ENCODE measurements at places on chromosomes 11 and 22.

- no peak for DNase-seq
Measured at GRCh38 chr11:122920579-122920978, 38.0 kb downstream of the JHY start.

- DNase-seq = no peak
Measured at GRCh38 chr22:20413217-20414058, 19.5 kb downstream of the ZNF74 start.

- no peak for DNase-seq
Measured at GRCh38 chr22:46622081-46622521, 1.9 kb downstream of the GRAMD4 start.

DNA sequence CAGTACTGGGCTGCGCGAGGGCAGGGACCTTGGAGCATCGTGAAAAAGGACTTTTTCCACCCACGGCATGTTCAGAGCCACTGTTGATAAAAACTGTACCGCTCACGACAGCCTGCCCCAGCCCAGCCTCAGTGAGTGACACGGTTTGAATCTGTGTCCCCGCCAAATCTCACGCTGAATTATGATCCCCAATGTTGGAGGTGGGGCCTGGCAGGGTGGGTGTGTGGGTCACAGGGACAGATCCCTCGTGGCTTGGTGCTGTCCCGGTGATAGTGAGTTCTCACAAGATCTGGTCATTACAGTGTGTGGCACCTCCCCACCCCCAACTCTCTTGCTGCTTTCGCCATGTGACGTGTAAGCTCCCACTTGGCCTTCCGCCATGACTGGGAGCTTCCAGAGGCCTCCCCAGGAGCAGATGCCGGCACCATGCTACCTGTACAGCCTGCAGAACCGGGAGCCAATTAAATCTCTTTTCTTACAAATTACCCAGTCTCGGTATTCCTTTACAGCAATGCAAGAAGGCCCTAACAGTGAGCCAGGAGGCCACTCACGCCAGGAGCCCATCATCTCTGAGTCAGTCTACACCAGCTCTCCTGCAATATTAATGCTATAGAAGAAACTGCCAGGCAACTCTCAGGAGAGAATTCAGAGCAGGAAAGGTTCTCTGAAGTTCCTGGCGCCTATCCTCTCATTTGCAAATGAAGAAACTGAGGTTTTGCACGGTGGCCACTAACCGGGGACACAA, 1.3 kb downstream of the TOLLIP start:
- DNase-seq = no peak

DNA sequence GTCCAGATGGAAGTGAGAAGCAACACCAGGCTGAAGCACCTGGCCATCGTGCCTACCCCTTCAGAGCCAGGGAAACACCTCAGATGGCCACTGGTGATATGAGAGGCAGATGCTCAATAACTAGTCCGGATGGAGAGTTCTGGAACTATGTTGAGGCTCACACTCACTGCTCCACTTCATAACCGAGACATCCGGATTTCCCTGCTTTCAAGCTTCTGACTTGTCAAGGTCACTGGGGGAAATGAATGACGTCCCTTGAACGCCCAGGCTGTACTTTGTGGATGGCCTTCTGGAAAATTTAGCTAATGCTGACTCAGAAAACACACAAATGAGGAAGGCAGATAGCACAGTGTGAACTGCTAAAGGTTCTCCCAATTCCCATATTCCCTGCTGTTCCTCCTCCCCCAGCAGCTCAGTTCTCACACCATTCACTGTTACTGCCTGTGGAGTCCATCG, at the start of gene LYVE1:
Gene LYVE1 (minus strand): TSS at position 180 of the 456 bp plus-strand sequence. CDS start 133 bp downstream, at position 47.
- DNase-seq = no peak

DNA sequence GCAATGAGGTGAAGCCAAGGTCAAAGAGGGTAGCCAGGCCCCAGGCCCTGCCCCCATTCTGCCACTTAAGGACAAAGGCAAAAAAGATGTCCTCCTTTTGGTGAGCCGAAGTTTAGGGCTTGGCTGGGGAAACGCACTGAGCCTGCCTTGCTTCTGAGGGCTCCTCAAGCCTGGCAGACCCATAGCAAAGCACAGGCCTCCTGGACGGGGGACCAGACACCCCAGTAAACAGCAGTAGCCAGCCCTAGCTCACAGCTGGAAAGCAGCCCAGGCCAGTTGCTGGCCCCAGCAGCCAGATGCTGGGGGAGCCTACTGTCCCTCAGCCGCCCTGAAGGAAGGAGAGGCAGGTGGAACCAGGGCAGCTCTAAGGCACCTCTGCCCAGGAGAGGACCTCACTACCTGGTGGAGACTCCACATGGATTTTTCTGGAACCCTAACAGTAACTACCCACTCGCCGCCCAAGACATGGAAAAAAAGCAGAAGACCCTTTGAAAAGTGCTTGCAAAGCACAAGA, 3.8 kb upstream of the PYGM start:
- DNase-seq = no peak

- no peak for DNase-seq
Measured at GRCh38 chr22:25403284-25403810, 161.1 kb upstream of the GRK3 start.

GRCh38 chr11:65710421-65710820, 1.6 kb upstream of the KAT5 start:
- no peak for DNase-seq

DNA sequence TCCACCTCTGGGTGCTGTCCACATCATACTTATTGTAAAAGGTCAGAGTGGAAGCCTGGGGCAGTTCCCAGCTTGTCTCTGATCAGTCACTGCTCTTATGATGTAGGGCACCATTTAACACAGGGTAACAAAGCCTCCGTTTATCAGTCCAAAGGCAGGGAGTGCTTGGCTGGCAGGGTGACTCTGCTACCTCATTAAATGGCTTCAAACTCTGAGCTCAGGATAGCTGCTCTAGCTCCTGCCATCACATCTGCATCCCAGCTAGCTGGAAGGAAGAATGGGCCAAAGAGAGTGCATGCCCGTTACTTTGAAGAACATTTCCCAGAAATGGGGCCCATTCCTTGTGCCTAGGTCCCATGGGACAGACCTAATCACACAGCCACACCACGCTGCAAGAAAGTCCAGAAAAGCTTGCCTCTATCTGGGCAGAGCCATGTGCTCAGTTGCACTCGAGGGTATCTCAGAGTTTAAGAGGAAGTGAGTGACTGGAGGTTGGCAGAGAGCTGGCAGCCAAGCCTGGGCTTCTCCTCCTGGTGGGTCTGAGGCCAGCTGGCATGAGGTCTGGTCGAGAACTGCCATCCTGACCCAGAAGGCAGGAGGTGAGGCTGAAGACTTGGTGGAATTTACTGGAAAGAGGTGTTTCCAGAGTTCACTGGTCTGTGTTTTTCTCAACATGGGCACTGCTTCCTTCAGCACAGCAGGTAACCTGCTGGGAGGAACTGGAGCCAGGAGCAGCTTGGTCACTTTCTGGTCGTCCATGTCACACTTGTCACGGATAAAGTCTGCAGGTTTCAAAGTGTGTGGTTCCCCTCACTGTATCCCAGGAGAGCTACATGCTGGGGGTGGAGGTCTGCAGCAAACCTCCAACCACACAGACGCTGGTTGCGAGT, 935.7 kb downstream of the BRD1 start:
- no peak for DNase-seq

DNA sequence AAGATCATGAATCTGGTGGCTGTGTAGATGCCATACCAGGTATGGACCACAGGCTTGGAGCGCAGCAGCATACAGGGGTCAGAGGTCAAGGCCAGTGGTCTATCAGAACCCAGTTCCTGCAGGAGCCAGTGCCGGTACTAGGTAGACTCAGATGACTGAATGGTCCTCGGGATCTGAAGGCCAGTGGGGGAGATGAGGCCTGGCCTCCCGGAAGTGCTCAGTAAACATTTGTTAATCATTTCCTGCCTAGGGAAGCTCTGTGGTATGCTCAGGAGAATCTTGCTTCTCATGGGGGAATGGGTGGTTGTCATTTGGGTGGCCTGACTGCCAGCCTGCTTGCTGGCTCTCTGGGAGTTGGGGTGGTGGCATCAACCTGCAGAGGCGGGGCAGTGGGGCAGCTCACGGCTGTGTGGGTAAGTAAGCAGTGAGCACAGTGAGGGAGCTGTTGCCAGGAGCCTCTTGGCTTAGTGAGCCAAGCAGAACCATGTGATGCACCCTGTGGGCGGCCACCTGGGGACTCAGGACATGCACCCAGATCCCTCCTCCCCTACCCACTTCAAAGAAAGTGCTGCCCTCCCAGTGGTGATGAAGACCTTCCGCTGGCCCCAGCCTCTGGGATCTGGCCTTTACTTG, 33.0 kb downstream of the PTPRJ start:
- no peak for DNase-seq

GRCh38 chr22:50061824-50062355, 3.8 kb upstream of the TTLL8 start:
- no peak for DNase-seq

DNA sequence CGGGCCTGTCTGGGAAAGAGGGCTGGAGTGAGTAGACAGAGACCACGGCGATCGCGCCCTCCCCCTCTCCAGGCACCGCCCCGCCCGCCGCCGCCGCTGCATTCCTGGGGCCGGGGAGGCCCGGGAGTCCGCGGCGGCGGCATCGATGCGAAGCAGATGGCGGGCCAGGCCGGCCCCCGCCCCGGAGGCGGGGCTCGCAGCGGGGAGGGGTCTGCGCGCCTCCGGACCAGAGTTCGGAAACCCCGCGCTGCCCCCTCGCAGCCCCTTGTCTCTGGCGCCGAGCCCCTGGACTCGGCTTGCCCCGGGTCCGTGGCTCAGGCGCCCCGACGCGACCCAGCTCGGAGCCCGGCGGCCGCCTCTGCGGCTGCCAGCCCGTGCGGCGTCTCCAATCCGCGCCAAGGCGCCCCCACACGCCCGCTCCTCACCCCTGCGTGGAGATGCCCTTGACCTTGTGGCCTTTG, 1.3 kb downstream of the SCARF2 start:
- DNase-seq = no peak

GRCh38 chr22:27748751-27749191, 52.8 kb downstream of the MN1 start:
- DNase-seq = no peak

- no peak for DNase-seq
Measured at GRCh38 chr11:83720675-83721074, 434.5 kb upstream of the CCDC90B start.

DNA sequence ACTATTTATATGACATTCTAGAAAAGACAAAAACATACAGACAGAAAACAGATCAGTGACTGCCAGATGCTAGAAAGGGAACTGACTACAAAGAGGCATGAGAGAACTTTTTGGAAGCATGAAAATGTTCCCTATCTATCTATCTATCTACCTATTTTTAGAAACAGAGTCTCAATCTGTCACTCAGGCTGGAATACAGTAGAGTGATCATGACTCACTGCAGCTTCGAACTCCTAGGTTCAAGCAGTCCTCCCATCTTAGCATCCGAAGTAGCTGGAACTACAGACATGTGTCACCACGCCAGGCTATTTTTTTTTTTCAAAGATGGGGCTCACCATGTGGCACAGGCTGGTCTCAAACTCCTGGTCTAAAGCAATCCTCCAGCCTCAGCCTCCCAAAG, 6.9 kb downstream of the SBF2 start:
- no peak for DNase-seq

DNA sequence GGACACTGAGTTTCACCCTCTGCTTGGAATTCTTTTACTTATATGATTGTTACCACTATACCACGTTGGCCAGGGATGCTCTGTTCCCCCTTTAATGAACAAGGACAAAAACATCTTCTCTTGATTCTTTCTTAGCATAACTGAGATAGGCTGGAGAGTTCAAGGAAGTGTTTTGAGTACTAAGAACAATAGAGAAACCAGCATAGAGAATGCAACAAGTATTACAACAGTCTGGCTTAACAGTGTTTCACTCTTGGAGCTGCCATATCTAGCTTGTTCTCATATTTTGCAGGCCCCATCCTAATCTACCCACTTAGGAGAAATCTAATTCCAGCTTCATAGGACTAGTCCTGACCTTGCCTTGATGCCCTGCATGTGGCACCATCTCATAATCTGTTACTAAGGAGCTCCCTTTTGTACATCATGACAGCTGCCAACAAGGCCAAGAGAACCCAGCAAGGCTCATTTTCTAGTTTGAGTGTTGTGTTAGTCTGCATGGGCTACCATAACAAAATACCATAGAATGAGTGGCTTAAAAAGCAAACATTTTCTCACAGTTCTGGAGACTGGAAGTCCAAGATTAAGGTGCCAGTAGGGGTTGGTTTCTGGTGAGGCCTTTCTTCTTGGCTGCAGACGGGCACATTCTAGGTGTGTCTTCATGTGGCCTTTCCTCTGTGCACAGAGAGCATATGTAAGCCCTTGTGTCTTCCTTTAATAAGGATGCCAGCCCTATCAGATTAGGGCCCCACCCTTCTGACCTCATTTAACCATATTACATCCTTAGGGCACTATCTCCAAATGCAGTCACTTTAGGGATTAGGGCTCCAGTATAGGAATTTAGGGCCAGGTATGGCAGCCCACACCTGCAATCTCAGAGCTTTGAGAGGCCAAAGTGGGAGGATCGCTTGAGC, 37.8 kb downstream of the PACS1 start:
- no peak for DNase-seq

DNA sequence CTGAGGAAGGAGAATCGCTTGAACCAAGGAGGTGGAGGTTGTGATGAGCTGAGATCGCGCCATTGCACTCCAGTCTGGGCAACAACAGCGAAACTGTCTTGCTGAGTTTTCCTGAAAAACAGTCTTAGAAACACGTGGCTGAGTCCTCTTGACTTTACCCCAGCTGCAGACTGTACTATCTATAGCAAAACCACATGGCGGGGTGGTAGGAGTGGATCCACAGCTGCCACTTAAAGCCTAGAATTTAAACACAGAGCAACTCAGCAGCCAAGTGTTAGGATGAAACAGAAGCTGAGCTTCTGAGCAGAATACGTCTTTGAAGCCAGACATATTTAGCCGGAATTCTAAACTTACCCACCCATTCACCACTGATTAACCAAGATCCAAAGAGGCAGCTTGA, 14.1 kb downstream of the PATZ1 start:
- no peak for DNase-seq

DNA sequence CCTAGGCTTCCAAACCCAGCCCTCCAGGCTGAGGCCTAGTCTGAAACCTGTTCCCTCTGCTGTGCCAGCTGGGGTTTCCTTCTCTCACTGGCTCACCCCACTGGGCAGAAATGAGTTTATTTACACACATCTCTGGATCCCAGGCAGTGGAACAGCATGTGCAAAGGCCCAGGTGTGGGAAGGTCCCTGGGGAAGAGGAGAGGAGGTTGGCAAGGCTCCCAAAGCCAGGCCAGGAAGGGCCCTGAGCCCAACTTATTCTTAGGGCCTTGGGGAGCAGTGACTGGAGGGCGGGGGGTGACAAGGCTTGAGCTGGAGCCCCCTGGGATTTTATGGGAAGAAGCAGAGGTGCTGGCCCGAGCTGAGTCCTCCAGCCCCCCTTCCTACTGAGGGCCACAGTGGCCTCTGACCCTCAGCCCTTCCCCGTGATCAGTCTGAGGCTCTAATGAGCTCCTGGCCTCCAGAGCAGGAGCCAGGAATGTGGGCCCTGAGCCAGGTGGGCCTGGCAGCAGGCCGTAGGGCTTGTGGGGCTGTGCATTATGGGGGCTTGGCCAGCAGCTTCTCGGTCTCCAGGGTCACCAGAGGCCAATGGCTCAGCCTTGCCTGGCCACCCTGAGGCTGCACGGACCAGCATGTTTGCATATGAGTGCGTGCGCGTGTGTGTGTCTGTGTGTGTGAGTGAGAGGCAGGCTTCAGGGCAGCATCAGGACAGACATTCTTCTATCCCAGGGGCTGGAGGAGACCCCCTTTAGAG, 2.9 kb downstream of the MYO7A start:
- peak; percentile 88 for DNase-seq

Data from HTR-8/SVneo (cell line).